ENCODE measurements at places on chromosomes 12 and 14.

- no peak for DNase-seq
These were observed 135.1 kb upstream of the PDZRN4 start for GRCh38 chr12:41053046-41053445.

DNA sequence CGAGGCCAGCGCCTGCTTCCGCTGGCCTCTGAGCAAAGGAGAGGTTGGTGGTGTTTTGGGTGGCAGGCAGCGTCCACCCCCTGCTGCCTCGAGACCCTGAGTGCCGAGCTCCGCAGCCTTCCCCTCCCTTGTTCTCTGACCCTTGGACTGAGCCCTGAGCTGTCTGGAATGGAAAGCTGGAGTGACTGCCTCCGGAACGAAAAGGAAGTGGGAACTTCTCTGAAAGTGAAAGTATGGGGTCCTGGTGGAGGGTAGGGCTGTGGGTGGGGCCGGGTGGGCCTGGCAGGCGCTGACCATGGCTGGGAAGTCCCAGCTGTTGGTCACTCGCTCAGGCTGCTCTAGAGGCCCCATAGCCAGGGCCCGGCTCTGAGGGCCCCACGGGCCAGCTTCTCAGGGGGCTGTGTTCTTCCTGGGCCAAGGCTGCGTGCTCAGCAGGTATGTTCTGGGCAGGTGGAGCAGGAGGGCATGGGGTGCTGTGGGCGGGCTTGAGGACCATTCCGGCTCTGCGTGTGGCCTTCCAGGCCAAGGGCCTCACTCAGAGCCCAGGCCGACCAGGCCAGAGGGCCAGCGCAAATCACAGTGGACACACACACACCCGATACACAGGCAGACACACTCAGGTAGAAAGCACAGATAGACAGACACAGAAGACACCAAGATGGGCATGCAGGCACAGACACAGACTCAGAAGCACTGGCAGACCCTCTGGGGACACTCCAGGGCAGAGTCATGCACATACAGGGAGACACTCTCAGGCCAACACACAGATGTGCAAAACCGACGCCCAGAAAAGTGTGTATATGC is at the start of gene EXOC3L4:
Gene EXOC3L4, plus strand, starts transcription at position 320 of the 804 bp plus-strand sequence. CDS start 5,495 bp downstream, outside the sequence.
- DNase-seq, result no peak

DNA sequence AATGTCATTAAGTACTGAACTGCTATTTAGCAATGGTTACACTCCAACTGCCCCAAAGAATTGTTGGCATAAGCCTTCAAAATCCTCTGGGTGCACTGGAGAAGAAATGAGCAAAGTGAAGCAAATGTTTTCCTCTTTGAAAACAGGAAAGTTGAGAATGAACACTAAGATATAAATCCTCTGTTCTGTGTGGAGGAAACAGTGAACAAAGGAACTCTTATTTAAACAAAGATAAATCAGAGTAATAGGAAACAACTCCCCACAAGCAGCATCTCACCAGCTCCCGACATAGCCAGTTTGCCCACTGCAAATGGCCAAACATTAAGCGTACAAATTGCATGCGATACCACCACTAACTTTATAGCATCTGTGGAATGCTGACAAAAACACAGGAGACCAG is 54.0 kb downstream of the BCAT1 start:
- no peak for DNase-seq

- no peak for DNase-seq
These were observed 126.3 kb upstream of the KRAS start for GRCh38 chr12:25376985-25377384.

DNA sequence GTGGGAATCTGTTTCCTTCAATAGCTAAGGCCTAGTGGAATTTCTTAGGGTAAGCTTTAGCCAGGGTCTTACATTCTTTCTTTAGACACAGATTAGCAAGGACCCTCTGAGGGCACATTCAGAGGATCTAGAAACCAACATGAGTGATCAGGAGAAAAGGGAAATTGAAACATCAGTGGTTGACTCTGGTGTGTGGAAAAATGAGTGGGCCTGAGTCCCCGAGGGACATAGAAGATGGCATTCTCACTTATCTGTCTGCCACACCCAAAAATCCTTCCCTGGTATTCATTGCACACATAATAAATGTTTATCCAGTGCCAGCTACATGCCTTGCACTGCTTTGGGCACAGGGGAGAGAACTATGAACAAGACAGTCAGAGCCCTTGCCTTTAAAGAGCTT is 82.9 kb downstream of the SSPN start:
- no peak for DNase-seq

DNA sequence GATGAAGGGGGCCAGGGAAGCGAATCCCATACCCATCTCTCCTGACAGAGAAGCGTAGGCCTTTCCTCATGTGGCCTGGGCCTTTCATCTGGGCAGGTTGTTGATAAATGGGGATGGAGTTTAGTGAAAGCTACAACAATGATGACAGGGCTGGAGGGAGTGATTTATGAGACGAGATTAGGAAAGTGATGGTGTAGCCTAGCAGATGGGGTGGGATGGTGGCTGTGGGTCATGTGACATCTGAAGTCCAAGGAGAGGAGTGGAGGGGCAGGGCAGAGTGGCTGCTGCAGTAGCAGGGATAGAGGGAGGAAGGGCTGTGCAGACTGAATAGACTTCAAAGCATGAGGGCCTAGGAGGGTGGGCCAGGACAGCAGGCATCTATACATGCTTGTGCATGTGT is 85.5 kb downstream of the ADCK1 start:
- DNase-seq, result no peak

DNA sequence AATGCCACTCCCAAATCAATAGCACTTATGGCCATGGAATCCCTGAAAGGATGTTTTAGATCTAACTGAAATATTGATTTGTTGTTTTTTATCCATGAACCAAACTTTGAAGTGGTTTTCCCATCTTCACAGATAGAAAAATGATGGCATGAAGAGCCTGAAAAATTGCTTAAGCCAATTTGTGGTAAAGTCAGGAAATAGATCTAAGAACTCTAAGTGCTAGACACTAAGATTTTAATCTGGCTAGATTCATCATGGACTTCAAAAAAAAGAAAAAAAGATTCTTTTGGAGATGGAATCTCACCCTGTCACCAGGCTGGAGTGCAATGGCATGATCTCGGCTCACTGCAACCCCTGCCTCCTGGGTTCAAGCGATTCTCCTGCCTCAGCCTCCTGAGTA is 45.0 kb upstream of the STRN3 start:
- no peak for DNase-seq

DNA sequence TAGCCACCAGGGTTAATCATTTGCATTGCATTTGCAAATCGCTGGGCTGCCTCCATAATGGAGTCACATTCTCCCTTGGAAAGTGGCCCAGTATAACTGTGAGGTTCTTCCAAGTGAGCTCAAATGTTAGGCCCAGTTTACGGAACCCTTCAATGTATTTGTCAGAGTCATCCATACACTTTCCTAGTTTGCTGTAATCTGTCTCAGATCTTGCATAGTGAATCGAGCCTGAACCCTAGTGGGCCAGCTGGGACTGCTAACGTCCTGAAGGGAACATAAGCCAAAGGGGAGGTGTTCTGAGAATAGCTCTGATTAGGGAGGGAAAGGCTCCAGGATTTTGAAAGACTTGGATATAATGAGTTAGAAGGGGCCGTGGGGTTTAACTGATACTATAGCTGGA is 406.3 kb downstream of the SLC6A15 start:
- DNase-seq, result no peak

DNA sequence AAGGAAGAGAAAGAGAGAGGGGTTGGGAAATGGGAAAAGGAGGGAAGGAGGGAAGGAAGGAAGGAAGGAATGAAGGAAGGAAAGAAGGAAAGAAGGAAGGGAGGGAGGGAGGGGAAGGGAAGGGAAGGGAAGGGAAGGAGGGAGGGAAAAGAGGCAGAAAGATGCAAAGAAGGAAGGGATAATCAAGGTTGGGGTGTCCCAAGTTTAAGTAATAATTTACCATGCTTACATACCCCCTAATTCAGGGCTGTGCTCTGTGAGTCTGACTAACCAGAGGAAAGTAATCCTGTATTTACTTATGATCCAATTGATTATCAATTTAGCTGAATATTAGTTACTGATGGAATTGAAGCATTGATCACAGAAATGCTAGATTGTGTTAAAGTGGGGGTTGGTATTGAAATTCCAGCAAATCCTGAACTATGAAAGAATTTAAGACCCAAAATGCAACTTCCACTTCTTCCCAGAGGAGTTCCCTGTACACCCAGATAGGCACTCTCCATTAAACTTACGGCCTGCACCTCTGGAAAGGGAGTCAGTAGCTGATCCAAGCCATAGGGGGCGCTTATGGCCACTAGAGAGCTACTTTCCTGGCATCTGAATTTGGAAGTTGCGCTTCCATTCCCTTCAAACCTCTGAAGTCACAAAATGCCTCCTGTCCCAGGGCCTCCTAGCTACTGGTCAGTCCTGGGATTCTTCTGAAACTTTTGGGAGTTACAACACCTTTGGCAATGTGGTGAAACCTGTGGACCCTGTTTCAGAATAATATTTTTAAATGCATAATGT is 162.7 kb upstream of the PWP1 start:
- no peak for DNase-seq

GRCh38 chr14:47619392-47619791 is 56.0 kb downstream of the MDGA2 start:
- no peak for DNase-seq

GRCh38 chr12:122166422-122167349 is 7.3 kb downstream of the IL31 start:
- DNase-seq, result peak; percentile 84

- DNase-seq, result no peak
These were observed 165.3 kb downstream of the ALX1 start for GRCh38 chr12:85445060-85445938.

GRCh38 chr12:80749456-80749855 is 32.7 kb downstream of the MYF5 start:
- no peak for DNase-seq

- no peak for DNase-seq
These were observed 97.2 kb upstream of the BBS10 start for GRCh38 chr12:76445462-76445861.

GRCh38 chr14:76808011-76808410 is 4.7 kb downstream of the ANGEL1 start:
- DNase-seq, result no peak

DNA sequence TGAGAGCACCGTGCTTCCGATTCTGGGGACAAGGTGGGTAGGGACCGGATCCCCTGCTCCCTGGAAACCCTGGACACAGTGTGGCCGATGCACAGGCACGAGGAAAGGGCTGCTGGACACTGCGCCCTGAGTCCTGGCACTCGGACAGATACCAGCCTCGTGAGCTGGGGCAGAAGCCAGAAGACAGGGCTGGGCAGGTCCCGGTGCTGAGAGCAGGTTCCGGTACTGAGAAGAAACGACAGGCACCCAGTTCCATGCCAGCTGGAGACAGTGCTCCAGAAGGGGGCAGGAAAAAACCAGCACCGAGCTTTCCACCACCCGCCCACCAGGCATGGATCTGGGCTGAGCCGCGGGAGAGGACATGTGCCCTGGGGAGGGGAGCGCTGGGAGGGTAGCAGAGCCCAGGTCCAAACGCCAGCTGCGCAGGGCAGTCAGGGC is 6.5 kb downstream of the XRCC3 start:
- no peak for DNase-seq

GRCh38 chr14:73402579-73402978 is 55.8 kb downstream of the NUMB start:
- no peak for DNase-seq

DNA sequence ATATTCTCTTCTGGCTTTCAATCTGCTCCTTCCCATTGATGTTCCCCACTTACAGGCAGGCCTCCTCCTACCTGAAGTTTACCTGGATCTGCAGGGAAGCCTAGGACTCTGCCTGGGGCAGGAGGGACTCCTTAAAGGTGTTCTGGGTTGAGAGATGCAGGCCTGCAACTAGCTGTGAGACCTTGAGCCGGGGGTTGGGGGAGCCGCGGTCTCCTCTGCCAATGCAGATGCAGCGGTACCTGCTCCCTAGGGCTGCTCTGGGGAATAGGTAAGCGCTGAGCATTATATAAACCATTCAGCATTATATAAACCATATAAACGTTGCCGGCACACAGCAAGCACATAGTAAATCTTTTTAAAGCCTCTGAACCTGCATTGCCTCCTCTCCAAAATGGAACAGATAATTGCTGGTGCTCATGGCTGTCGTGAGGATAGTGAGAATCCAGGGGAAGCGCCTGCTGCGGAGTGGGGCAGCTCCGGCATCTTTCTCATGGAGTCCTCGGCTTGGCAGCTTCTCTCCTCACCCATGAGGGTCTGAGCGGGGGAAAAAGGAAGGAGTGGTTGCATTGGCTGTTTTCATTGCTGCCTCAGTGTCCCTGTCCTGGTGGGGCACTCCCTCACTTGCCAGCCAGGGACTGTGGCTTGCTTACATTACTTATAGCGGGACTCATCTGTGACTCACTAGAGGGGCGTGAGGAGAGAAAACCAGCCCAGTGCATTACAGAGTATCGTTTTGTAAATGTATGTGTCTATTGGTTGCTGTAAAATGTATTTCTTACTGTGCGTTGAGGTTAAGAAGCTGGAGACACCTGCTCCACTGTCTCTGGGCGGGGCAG is 12.5 kb upstream of the KRT80 start:
- DNase-seq, result no peak

DNA sequence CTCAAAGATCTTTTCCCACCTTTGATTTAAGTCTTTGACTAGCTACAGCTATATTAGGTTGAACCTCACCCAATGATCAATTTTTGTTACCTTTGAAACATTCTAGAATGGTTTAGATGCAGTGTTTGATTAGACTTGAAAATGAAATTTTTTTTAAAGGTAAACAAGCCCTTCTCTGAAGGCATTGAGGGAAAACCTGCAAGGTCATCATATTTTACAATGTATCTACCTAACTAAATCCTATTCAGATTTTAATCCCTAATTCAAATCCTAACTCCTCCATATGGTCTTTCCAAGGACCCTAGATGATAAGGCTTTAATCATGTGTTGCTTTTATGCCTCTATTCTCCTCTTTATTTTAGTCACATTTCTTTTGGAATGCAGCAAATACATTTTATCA is 95.4 kb downstream of the ALG10B start:
- no peak for DNase-seq

GRCh38 chr12:96375170-96375569 is 25.1 kb downstream of the CDK17 start:
- DNase-seq, result no peak

- no peak for DNase-seq
These were observed 164.5 kb downstream of the TMTC3 start for GRCh38 chr12:88306471-88307069.

DNA sequence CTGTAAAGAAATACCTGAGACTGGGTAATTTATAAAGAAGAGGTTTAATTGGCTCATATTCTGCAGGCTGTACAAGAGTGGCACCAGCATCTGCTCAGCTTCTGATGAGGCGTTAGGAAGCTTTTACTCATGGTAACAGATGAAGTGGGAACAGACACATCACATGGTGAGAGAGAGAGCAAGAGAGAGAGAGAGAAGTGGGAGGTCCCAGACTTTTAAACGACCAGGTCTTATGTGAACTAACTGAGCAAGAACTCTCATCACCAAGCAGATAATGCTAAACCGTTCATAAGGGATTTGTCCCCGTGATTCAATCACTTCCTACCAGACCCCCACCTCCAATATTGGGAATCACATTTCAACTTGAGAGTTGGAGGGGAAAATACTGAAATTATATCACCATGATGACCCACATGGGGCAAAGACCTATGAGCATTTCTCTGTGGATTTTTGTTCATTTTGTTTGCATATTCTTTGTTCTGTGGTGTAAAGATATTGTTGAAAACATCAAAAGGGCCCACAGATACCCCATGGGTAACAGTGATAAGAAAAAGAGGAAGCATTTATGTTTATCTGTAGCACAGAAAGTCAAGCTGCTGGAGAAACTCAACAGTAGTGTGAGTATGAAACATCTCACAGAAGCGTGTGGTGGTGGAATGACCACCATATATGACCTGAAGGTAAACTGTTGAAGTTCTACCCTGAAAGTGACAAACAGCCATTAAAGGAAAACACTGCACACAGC is 135.2 kb upstream of the PDE3A start:
- no peak for DNase-seq
